ENCODE measurements at places on chromosomes 6 and 20.

DNA sequence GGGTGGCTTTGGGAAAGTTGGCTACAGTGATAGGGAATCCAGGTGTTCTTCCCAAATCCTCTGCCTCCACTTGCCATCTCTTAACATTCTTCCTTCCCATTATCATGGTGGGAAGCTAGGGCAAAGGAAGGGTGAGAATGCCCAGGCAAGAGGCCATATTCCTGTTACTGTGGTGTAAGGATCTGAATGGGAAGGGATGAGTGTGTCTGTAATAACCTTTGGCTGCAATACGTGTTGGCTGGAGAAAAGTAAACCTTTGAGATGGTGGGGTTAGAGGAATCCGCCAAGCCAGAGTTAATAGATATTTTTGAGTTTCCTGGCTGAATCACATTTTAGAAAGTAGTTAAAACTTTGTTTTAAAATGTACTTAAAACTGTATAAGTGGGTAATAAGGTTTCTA lies 45.9 kb downstream of the RNF144B start:
- no peak for DNase-seq

GRCh38 chr6:12275107-12275506 lies 15.1 kb upstream of the EDN1 start:
- DNase-seq: no peak

GRCh38 chr6:97813889-97814567 lies 531.0 kb upstream of the MMS22L start:
- DNase-seq: no peak

- DNase-seq: no peak
These were observed 38.3 kb upstream of the TMX4 start for GRCh38 chr20:8057871-8058270.

GRCh38 chr6:151284012-151284411 lies 44.2 kb downstream of the AKAP12 start:
- no peak for DNase-seq

- DNase-seq: no peak
These were observed 5.8 kb downstream of the OR2B3 start for GRCh38 chr6:29081312-29081711.

DNA sequence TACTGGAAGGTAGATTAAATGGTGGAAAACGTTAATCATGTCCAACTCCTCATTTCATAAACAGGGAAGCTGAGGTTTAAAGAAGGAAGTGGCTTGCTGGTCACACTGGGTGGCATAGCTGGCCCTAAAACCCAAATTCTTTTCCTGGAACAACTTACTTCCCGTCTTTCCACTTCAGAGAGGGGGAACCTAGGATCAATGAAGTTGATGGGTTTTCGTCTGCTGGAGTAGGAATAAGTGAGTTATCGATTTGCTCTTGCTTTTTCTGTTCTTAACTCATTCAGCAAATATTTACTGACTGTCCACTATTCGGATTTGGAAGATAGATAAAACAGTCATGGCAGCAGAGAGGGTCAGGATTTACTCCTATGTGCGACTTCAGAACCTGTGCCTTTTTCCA lies 1.2 kb upstream of the SYS1 start:
- DNase-seq: no peak

DNA sequence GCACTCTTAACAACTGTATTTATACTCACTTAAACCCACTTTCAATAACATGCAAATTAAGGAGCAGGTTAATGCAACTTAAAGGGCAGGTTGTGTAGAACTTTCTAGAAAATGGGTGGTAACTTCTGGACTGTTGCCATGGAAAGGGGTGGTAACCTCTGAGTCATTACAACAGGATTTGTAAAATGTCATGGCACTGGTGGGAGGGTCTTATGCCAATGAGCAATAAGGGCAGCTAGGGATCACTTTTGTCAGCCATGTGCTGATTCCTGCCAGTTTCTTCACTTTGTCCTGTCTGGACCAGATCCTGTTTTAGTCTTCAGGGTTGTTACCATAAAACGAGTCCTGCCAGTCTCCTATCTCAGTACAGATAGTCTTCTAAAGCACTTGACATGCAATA lies 560.5 kb upstream of the PTCHD4 start:
- DNase-seq: no peak

DNA sequence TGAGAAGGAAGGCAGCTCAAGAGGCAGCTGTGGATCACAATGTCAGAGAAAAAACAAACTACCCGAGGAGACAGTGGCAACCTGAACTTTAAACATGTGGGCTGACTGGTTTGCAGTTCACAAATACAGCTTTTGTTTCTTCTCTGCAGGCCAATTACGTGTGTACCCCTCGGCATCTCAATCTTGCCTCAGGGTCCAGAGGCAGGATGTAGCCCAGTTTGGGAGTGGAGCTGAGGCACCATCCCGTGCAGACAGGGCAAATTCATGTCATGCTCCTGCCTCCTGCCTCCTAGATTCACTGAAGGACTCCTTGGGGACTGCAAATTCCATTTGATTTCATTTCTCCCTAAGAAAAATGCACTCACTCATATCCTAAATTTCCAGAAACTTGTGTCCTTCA lies 94.2 kb upstream of the KCNK16 start:
- no peak for DNase-seq

- peak; percentile 72 for DNase-seq
These were observed 960 bp downstream of the ATP9A start for GRCh38 chr20:51766994-51767866.

Measured in HEK293T (cell line).